T-cell (primary cell): ENCODE measurements at places on chromosomes 16 and 17.

DNA sequence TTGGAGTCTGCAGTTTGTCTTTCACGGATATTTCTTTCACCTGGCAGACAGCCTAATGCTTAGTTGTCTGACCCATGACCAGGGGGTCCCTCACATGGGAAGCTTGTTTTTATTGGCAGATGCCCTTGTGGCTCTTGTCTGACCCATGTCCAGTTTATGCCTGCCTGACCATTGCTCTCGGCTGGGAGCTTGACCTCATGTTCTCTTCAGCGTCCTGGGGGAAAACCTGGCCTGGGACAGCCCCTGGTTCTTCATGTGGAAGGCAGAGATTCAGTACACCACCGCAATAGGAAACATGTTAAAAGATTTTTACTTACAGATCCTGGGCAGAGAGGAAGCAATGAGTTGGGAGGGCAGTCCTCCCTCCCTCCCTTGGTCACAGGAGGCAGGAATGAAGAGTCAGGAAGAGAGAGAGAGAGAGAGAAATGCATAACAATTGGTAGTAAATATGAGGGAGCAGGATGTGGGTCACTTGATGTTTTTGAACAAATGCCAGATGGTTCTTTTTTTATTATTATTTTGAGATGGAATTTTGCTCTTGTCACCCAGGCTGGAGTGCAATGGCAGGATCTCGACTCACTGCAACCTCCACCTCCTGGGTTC, 302.7 kb upstream of the MYOCD start:
- no peak for DNase-seq

- no peak for DNase-seq
These were observed 43.9 kb downstream of the NKD1 start for GRCh38 chr16:50591800-50592771.

GRCh38 chr17:62098623-62099231, 33.6 kb upstream of the MED13 start:
- DNase-seq = no peak

DNA sequence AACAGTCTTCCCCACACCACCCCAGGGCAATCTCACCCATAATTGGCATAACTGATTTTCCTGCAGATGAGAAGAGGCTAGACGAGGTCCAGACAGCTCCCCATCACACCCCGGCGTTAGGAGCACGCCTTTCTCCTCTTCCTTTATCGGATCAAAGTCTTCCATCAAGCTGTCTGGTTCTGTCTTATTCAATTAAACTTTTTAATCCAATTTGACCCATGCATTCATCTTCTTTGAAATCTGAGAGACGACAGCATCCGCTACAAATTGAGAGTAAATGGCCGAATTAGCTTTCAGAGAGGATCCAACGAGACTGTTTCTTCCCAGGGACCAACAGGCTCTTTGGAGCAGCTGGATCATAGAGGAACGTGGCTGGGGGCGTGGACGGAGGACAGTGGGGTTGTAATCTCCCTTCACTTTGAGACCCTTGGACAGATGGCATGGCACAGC, 44.4 kb upstream of the GPRC5B start:
- no peak for DNase-seq

DNA sequence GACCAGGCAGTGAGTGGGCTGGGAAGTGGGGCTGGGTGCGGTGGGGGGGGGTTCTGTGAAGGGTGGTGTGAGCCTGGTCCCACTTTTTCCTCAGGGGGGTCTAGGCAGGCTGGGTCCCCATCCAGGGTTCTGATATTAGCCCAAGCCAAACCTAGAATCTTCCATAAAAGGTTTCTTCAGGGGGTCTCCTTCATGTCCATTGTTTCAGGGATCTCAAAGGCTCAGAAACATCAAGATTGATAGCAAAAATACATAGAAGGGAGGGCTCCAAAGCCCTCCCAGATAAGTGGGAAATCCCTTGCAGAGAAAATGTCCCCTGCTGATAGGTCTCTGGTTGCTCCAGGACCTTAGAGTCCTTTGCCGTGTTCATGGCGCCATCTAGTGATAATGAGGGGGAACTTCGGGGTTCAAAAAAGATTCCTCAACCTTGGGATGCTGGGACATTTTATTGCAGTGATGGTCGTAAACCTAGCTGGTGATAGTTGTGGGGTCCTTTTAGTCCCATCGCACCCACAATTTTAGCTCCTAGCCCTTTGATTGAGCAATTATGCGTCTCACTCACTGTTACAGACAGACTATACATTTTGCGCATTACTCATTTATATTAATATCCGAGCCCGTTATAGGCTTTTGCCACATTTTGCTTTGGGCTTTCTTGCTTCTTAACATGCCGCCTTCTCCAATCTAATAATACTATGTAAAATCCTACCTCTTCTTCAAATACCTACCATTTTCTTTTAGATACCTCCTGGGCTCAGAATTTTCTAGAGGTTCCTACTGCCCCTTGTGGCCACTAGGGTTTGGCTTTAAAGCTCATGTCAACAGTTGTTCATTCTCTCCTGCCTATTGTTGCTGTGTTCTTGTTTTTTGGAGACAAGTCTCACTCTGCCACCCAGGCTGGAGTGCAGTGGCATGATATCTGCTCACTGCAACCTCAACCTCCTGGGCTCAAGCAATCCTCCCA, 35.1 kb downstream of the IGF2BP1 start:
- DNase-seq = no peak

DNA sequence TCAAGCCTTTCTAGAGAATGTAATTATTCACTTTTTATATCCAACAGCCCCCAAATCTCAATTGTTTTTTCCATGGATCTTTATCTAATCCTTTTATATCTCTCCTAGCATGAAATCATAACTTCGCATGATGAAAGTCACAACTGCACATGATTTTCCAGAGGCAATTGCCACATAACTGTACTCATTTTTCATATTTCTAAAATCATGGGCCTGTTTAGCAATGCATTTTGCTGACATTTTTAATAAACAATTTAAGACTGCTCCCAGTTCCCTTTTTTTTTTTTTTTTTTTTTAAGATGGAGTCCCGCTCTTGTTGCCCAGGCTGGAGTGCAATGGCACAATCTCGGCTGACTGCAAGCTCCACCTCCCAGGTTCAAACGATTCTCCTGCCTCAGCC, 83.5 kb downstream of the VMP1 start:
- DNase-seq = no peak

GRCh38 chr17:72465191-72466024, 344.6 kb downstream of the SOX9 start:
- no peak for DNase-seq

DNA sequence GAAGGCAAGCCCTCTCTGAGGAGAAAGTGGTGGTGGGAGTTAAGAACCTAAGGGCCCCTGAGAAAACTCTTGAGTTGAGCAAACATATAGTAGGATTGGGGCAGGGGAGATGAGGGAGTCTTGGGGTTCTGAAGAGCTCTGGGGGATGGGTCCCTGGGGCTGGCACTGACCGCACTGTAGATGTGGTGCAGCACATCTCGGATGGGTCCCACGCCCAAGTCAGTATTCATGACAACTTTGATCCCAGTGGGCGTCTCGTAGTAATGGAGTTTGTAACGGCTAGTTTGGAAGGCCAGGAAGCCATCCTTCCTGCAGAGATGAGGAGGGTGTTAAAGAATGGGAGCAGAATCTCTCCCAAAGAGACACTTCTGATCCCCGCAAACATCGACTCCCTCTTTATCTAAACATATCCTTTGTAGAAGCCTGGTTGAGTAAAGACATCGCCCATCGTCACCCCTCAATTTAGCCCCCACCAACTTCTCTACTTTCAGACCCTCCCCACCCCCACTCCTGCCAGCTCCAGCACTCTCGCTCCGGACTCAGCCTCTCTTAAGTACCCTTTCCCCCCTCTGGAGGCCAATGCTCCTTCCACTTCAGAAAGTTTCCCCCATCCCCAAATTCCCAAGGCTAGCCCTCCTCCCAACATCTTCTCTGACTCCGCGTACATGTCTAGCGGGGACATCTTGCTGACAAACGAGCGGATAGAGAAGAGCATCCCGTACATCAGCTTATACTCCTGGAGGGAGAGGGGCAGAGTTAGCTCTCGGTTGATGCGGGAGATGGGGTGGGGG, 710 bp downstream of the TRAPPC1 start:
- no peak for DNase-seq

GRCh38 chr17:66165537-66166123, 26.3 kb downstream of the CEP112 start:
- no peak for DNase-seq

- DNase-seq = no peak
These were observed at the start of gene TMEM132E for GRCh38 chr17:34579017-34579946. Gene TMEM132E, plus strand, starts transcription at chr17:34579582. Its CDS starts 1,495 bp downstream, at chr17:34581077.

GRCh38 chr17:65662196-65662595, 100.7 kb upstream of the AXIN2 start:
- DNase-seq = no peak

GRCh38 chr16:65222536-65222935, 100.7 kb upstream of the CDH11 start:
- no peak for DNase-seq

- no peak for DNase-seq
These were observed 118.3 kb upstream of the FOXF1 start for GRCh38 chr16:86391984-86392383.

DNA sequence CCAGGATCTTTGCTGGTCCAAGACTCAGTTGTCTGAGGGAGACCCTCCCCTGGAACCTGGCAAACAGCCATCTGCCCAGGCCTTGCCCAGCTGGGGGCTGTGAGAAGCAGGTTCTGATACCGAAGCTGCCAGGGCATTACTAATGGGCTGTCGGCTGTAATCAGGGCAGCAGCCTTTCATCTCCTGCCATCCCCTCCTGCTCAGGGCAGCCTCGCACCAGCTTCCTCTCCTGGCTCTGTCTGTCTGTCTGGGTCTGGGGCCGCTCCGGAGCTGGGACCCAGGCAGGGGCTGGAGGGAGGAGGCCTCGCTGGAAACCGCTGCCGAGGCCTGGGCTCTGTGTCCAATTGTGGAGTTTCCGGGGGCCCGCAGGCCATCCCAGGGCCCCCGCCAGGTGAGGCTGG, 21.6 kb upstream of the BRD7 start:
- no peak for DNase-seq

DNA sequence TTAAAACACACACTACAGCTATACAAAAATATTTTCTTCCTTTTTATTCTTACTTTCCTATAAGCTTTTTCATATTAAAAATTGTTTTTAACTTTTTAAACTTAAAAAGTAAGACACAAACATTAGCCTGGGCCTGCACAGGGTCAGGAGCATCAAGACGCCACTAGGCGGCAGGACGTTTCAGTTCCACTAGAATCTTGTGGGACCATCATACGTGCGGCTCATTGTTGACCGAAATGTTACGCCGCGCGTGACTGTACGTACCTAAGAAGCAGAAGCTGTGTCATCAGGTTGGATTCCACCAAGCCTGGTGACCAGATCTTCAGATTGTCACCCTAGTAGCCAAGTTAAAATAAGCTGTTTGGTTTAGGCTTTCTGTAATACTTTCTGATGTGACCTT, 47.1 kb downstream of the USP10 start:
- DNase-seq = no peak

DNA sequence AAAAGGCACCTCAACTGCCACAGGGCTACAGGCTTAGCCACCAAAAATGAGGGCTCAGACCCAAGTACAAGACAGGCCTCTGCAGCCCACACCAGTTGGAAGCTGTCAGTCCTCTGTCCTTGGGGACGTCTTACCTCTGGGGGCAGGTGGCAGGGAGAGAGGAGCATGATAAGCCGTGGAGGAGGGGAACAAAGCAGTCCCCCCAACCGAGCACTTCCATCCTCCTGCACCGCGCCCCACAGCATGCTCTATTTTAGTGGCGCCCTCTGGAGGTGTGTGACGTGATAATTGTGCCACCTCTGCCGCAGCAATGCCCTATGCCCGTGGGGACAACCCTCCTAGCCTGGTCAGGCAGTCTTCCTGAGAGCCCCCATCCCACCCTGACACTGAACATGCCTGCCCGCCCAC, 13.6 kb downstream of the G6PC3 start:
- DNase-seq = peak; percentile 24

GRCh38 chr17:41651625-41652460, 27.5 kb upstream of the KRT17 start:
- DNase-seq = no peak

- DNase-seq = no peak
These were observed 204.9 kb downstream of the MAF start for GRCh38 chr16:79395591-79395990.
